A549 treated with ZK216348 at 1 μM for 4 hours (cell line): ENCODE measurements at places on chromosomes 7 and 10. TPM values are rescaled to one million over a fixed set of nuclear protein-coding genes. Genes with fewer than 3 reads are reported as not detected.

Gene CNPY1
- total RNA-seq: not detected in 5 replicates

Gene CPA2
- total RNA-seq: 0.18 to 0.28 TPM in 2 of 5 replicates, not detected in the others

Gene CYTH3
- 21.9 to 28.6 TPM (median 26.8 TPM) in 5 replicates for total RNA-seq

Gene TRIM56
- total RNA-seq: 8.6 to 18.6 TPM (median 14.5 TPM) in 5 replicates

Gene MLXIPL
- 0.38 to 1.5 TPM (median 0.91 TPM) in 5 replicates for total RNA-seq

Gene A1CF
- total RNA-seq: 0.07 to 0.25 TPM (median 0.08 TPM) in 3 of 5 replicates, not detected in the others

Gene VWDE
- total RNA-seq: 0.29 to 1.3 TPM (median 0.47 TPM) in 5 replicates

Gene ASIC3
- 6.8 to 11.5 TPM (median 9.8 TPM) in 5 replicates for total RNA-seq

Gene AGBL3
- 0.67 to 1.2 TPM (median 1.00 TPM) in 5 replicates for total RNA-seq

Gene OPN1SW
- total RNA-seq: not detected in 5 replicates

Gene ZNF316
- total RNA-seq: 12.1 to 17.9 TPM (median 15.5 TPM) in 5 replicates

Gene HTR5A
- total RNA-seq: not detected in 5 replicates
